Stimulated activated CD8-positive, alpha-beta memory T cell treated with anti-CD3 and anti-CD28 coated beads, Interleukin-7, amount 100 ng/mL, for 1 hour (primary cell): ENCODE measurements at places on chromosomes 13 and 19.

DNA sequence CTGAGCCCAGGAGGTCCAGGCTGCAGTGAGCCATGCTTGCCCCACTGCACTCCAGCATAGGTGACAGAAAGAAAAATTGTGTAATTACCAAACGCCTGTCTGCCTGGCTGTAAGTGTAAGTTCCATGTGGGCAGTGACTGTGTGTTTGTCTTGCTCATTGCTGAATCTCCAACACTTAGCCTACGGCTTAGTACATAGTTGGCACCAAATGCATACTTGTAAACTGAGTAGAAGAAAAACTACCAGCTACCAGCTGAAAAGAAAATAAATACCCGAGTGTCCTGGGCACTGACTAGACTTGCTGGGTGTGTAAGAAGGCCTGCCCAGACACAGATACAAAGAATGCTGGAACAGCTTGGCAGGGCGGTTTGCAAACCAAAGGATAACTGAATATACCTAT lies 2.7 kb upstream of the CEBPG start:
- DNase-seq, result no peak

GRCh38 chr13:43522788-43523187 lies 264.0 kb downstream of the ENOX1 start:
- DNase-seq, result no peak

DNA sequence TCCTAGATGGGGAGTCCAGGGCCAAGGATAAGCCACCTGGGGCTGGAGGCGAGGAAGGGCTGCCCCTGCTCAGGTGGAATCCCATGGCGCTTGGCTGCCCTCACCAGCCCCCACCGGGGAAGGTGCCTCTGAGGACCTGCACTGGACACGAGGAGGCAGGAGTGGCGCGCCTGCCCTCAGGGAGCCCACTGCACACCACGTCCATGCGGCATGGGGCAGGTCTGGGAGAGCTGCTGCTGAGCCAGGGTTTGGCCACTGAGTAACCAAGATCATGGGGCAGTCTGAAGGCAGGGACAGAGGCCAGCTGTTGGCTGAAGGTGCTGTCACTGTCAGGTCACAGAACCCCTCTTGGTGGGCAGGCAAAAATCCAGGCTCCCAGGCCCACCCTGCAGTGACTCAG lies 25.9 kb downstream of the ELAVL1 start:
- DNase-seq, result no peak

DNA sequence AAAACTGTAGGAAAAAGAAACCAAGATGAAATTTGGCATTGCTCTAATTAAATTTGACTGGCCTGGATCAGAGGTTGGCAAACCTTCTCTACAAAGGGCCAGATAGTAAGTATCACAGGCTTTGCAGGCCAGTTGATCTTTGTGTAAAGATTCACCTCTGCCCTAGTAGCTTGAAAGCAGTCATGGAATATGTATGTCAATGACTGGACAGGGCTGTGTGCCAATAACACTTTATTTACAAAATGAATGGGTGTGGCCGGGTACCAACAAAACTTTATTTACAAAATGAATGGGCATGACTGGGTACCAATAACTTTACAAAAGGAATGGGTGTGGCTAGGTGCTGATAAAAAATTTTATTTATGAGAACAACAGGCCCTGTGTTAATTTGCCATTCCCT lies 20.0 kb downstream of the SIN3B start:
- DNase-seq, result no peak

- DNase-seq, result no peak
Measured at GRCh38 chr13:104114101-104114500, 1047.9 kb upstream of the SLC10A2 start.

- no peak for DNase-seq
Measured at GRCh38 chr13:52004511-52005170, 6.6 kb downstream of the ATP7B start.

DNA sequence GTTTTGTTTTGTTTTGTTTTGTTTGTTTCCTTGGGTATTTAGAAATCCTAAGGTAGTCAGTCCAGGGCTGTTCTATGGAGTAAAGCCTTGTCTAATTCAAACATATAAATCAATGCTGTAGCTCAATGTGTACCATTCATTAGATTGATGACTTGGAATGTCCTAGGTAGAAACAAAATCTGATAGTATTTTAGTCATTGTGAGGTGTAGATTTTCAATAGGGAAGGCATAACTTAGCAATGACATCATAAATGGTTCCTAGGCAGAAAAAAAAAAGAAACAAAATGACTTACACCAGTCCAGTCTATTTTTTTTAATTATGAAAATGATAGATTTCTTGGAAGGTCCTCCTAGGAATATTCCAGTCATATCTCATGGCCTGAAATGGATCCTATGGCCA lies 189.9 kb downstream of the SPRY2 start:
- DNase-seq, result no peak

DNA sequence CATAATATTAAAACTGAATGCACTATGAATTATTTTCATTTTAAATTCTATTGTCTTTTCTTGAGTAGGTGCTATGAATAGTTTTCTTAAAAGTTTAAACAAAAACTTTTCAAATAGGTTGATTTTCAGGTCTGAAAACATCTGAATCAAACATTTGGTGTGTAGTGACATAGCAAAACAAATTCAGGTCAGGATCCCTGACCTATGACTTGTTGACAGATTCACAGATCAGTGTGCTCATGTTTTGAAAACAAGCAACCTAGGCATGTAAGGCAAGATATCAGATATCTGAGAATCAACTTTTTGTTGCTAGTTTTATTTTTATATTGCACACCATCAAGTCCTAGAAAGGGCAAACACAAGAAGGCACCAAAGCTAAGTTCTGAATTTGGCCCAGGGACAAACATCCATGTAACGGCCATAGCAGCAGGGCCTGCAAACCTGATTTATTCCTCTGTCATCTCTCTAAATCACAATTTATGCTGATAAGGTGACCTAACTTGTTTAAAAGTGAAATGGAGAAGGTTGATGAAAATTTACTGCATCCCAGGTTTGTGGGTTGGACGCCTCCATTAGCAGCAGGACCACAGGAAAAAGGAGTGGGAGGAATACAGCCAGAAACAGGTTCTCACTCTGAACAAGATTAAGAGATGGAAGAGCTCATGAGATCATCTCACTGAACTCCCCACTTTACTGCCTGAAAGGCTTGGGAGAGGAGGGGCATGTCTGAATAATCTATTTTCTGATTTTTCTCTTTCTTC lies 337.7 kb downstream of the KCNRG start:
- DNase-seq, result no peak

- DNase-seq, result no peak
Measured at GRCh38 chr13:91046715-91047327, 300.7 kb upstream of the MIR17HG start.
